ENCODE measurements at places on chromosomes 4 and X.

DNA sequence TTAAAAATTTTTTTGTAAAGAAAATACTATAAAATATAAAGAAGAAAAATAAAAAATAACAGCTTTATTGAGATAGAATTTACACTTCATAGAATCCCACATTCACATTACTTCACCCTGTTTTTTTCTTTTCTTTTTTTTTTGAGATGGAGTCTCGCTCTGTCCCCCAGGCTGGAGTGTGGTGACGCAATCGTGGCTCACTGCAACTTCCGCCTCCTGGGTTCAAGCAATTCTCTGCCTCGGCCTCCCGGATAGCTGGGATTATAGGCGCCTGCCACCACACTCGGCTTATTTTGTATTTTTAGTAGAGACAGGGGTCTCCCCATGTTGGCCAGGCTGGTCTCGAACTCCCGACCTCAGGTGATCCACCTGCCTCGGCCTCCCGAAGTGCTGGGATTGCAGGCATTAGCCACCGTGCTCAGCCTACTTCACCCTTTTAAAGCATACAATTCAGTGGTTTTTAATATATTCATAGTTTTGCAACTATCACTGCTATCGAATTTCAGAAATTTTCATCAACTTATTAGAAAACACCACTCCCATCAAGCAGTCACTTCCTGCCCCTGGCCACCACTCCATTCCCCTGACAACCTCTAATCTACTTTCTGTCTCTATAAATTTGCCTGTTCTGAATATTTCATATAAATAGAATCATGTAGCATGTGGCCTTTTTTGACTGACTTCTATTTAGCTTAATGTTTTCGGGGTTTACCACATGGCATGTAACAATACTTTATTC is 48.7 kb downstream of the TMEM131L start:
- no peak for DNase-seq

DNA sequence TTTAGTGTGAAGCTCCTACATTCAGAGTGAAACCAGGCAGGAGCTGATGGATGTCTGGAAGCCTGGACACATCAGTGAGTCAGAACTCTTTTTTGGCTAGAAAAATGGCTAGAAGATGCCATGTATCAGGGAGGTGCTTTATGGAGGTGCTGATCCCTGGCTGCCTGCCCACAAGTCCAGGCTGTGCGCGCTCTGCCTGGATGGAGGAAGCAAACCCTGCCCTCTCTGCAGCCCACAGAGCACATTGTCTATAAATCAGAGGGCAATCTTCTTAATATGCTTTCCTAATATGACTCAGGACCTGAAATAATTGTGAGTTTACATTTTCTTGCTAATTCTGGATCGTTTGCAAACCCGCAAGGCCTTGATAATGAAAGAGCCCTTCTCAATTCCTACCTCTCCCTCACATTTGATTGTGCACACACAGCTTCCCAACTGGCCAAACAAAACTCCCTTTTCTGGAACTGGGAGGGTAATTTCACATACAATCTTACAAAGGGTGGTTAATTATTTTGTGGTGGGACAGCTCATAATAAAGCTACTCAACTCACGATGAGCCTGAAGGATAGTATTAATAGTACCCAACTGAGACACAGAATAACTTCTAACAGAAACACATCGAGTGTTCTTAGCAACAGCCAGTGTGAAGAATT is 11.7 kb downstream of the MFAP3L start:
- no peak for DNase-seq

- DNase-seq: no peak
These were observed 171.4 kb downstream of the SH3KBP1 start for GRCh38 chrX:19715711-19716638.

- DNase-seq: no peak
These were observed 1322.1 kb downstream of the ADGRL3 start for GRCh38 chr4:62522273-62522672.

- no peak for DNase-seq
These were observed 8.3 kb upstream of the RAP2C start for GRCh38 chrX:132227383-132228112.

- no peak for DNase-seq
These were observed 279.6 kb upstream of the EDA2R start for GRCh38 chrX:66918511-66918910.

- no peak for DNase-seq
These were observed 2.1 kb upstream of the SRPK3 start for GRCh38 chrX:153778684-153779101.

DNA sequence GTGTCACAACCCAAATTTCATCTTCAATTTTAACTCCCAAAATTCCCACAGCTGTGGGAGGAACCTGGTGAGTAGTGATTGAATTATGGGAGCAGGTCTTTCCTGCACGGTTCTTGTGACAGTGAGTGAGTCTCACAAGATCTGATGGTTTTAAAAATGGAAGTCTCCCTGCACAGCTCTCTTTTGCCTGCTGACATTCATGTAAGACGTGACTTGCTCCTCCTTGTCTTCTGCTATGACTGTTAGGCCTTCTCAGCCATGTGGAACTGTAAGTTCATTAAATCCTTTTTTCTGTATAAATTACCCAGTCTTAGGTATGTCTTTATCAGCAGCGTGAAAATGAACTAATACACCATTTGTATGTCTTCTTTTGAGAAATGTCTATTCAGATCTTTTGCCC is 13.0 kb upstream of the BLTP1 start:
- DNase-seq: no peak

- DNase-seq: no peak
These were observed 8.5 kb upstream of the NUDT6 start for GRCh38 chr4:122930862-122931261.

GRCh38 chr4:14280567-14280966 is 653.0 kb upstream of the BOD1L1 start:
- no peak for DNase-seq

GRCh38 chrX:29542152-29542551 is 673.2 kb upstream of the MAGEB2 start:
- DNase-seq: no peak

DNA sequence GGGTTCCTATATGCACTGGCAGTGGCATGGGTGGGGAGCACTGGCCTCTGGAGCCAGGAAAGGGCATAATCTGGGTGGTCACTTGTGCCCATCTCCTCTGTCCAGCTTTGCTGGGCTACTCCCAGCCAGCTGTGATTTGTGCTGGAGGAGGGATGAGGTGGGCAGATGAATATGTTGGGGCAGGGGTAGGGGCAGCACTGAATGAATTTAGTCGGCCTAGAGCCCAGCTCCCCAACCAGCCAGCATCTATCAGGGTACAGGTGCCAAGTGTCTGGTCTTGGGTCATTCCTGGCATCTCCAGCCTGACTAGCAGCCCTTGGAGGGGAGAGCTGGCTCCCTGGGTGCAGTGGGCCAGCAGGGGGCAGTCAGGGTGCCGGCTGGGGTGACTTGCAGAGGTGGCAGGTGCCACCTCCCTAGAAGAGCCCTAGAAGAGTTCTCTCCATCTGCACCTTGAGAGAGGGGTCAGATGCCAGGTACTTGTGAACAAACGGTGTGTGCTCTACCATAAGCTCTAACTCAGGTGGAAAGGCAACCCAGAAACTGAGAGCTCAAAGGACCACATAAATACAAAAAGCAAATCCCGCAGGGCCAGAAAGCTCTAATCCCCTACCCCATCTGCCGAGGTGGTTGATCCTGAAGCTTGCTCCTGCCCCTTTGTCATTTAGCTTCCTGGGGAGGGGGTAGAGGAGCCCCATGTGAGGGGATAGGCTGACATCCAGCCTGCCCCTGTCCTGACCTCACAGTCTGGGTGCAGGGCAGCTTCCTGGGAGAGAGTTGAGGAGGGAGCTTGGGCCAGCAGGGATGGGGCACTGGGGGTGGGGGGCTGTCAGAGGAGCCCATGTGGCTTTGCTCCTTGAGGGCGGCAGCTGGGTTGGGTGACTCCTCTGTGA is 2.2 kb downstream of the SORCS2 start:
- DNase-seq: no peak

DNA sequence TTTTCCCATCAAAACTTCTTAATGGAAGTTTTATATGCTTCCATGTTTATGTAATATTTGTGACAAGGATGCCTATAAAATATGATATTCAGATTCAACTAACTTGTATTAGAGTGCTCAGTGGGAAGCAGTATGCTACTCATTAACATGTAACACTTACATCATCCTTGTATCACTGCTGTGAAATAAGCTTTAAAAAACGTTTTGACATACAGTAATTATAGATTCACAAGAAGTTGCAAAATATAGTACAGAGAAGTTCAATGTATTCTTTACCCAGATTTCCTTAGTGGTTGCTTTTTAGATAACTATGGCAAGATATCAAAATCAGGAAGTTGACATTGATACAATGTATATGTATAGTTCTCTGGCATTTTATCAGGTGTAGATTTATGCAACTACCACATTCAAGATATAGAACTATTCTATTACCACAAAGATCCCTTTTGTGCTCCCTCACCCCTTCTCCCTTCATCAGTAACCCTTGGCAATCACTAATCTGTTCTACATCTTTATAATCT is 56.3 kb downstream of the DTHD1 start:
- DNase-seq: no peak

DNA sequence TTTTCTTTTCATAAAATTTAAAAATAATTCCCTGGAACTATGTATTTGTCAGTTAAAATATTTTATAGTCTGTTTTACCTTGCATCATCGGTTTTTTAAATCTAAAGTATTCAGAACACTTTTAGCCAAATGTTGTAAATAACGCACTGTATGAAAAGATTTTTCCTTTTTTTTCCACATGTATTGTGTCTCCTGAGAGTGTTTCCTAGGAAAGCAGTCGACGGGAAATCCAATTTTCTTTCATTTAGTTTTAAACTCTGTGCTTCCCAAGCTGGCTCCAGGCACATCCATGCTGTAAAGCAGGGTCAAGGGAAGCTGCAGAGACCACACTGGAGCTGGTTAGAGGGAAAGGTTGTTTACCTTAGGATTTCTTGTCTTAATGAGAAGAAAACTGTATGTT is 1724.3 kb upstream of the TENM3 start:
- no peak for DNase-seq

DNA sequence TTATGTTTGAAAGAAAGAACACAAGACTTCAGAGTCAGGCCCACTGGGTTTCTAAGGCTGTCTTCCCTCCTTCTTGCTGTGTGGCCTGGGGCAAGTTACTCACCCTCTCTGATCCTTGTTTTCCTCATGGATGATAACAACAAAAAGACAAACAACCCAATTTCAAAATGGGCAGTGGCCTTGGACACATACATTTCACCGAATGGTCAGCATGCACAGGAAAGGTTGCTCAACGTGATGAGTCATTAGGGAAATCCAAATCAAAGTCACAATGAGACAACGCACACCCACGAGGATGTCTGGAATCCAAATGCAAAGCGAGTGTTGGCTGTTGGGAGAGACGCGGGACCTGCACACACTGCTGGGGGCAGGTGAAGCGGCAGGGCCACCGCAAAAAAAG is 50.8 kb upstream of the PPP2R2C start:
- no peak for DNase-seq

Data from cortex of kidney (tissue), 1 donor.